Aorta (tissue), 5 donors: ENCODE measurements at places on chromosomes 16 and 17.

GRCh38 chr17:59760160-59760559 lies 52.7 kb downstream of the VMP1 start:
- no peak for DNase-seq

- no peak for DNase-seq
Observed at GRCh38 chr17:13030459-13031300, 12.9 kb upstream of the ELAC2 start.

DNA sequence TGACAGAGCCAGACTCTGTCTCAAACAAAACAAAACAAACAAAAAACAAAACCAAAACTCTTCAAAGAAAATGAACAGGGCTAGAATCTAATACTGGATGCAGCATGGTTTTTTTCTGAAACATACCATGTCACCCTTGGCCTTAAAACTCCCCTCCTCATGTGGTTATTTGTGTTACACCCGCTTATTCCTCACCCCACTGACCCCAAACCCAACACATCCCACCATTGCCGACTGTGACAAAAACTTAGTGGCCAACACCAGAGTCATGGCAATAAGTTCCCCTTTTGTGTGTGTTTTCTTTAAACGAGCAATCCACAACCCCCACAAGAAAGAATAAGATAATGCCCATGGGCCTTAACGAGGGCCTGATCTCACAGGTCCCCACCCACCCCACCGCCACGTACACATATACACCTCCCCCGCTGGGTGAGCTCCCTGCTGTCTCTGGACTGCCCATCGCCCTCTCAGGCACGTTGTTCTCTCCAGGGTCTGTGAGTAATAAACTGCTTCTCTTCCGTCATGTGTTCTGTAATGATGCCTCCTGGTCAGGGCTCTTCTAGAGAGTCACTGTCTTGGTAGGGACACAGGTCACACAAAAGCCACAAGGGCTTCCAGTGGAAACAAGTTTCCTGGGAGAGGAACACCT lies 16.8 kb upstream of the ENGASE start:
- peak; percentile 49 for DNase-seq

DNA sequence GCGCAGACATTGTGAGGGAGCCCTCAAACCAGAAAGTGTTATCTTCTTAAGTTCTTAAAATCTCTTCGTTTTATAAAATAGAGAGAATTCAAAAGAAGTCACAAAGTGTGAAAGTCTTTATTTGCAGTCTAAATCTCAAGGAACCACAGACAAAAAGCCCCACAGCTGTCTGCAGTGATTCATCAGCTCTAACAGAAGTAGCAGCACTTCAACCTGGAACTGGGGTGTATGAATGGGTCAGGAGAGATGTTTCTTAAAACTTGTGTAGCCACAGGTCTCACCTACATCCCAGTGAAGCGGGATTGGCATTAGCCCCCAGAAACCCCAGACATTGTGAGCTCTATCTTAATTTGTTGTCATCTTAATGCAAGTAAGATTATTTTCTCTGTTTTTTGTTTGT lies 61.1 kb downstream of the CDYL2 start:
- no peak for DNase-seq

DNA sequence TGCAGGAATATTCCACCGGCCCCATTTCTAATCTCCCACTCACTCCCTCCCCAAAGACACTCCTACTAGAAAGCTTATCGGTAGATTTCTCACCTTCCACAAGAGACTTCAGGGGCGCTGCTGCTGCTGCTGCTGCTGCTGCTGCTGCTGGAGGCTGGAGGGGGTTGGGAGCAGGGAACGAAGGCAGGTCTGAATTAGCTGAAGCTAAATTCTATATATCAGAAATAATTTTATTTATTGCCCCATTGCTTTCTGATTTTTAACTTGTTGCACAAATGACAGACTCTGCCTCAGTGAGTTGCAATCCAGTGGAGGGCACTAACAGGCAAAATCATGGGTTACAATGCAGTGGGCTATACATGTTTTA lies 25.8 kb upstream of the HLF start:
- no peak for DNase-seq

GRCh38 chr17:35449371-35449931 lies 885 bp upstream of the SLFN13 start:
- peak; percentile 63 for DNase-seq

- no peak for DNase-seq
Observed at GRCh38 chr17:73013816-73014663, 78.4 kb downstream of the SLC39A11 start.

GRCh38 chr17:62823111-62823893 lies 15.2 kb upstream of the MARCHF10 start:
- DNase-seq = no peak

DNA sequence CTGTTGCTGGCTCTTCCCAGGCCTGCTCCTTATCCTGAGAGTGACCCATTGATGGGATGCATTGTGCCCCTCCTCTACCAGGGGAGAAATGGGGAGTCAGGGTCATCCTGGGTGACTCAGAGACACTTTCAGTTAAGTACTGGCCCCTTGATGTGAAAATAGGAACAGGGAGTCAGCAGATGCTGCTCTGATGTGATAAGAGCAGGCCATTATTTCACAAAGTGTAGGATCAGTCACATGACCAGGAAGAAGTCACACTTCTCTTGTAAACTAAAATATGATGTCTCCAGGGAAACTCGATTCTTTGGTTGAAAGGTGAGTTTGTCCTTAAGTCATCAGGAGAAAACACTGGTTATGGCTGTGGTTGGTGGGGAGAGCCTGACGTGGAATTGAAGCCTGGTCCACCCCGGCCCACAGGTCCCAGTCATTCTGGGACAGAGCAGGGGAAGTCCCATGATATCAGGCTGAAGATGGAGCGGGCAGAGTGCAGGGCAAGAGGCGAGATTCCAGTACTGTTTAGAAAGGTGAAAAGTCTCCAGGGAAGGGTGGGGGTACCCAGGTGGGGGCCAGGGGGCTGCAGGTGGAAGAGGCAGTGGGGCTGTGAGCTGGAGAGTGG lies 88.6 kb upstream of the NLRP1 start:
- no peak for DNase-seq

GRCh38 chr17:70028397-70028796 lies 46.6 kb upstream of the KCNJ16 start:
- no peak for DNase-seq

DNA sequence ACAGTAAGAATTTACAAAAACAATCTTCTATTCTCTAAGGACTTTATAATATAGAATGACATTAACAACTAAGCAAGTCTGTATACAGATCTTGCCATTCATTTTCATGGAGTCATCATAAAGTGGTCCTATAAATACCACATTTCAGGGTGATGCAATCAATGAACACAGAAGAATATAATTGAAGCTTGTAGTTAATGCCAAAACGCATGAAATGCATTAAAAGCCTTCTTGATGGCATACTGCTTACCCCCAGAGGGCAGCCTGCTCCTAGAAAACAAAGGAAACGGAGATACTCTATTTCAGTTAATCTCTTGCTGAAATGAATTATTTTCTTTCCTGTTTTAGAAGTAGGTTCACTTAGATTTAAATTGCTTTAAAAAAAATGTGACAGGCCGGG lies 45.2 kb upstream of the STAC2 start:
- no peak for DNase-seq

GRCh38 chr16:48112600-48112999 lies 43.2 kb downstream of the ABCC12 start:
- DNase-seq = no peak
